Motor neuron (in vitro differentiated cells): ENCODE measurements at places on chromosomes 6 and 20.

DNA sequence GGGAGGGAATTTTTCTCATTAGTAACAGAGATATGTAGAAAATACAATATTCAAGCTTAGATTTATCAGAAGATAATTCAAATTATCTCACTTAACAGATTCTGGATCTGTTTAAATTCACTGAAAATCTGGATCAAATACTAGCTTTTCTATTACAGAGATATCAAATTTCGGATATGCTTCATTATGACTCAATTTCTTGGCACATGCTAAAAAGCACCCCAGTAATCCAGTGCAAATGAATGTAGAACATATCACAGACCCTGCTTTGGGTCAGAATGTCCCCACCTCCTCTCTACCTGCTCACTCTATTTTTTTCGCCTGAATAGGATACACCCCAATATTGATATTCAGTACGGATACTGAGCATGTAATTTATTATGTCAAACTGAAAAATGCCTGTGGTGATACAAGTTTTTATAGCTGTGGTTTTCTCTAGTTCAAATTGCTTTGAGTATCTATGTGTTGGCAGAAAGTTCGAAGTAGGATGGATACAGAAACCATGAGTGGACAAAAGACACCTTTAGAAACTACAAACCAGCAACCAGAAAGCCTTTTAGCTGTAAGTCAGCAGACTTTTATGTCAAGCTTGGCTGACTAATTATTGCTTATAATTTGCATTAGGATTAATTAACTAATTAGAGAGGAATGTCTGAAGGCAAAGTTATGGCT is 290.0 kb downstream of the TFAP2B start:
- no peak for ATAC-seq

DNA sequence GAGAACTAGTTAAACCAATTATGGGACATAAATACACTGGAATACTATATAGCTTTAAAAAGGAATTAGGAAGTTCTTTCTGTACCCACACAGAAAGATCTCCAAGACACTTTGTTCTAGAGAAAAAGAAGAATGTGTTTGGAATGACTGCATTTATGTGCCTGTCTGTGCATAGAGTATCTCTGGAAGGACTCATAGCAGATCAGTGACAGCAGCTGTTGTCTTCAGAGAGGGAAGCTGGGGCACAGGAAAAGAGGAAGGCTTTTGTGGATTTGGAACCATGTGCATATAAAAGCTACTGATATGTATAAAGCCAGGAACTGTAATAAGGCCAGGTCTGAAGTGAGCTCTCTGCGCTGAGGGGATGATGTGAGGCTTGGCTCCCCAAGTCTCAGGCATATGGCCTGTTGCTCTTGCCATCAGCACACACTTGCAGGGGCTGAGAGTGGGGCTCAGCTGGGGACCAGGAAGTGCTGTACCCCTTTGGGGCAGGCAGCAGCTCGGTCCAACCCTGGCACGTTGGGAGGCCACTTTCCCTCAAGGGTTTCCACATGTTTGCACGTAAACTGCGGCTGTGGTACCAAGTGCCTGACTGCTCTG is 31.8 kb upstream of the CCDC167 start:
- ATAC-seq: no peak

DNA sequence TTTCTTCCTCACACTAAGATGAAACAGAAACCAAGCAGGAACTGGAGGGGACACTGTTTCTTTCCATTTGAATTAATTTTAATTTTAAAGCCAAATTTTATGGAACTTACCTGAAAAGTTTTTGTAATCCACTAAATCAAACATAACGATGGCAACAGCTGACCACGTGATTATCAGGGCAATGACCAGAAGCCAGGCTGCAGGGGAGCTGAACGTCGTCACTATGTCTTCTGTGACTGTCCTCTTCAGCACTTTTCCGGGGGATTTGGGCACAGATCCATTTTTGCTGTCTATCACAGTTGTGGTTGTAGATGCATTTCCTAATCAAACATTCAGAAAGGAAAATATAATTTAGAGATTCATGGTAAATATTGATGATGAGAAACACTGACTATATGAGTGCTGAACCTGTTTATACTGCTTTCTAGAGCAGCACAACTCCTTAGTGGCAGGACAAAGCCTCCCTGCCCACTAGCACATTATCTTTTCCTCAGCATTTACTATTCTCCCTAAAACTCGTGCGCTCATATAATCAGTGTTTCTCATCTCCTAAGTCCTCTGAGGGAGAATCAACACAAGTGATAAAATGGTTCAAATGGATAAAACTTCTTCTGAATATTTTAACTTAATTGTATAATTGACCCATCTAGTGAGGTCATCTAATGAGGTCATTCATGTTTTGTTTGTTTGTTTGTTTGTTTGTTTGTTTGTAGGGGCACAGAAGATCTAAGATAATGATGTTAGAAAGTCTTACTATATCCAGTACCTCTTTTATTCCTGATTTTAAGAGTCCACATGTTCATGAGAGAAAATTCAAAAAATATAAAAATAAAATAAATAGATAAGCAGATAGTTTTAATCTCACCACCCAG is 65.7 kb downstream of the TRDN start:
- no peak for ATAC-seq

- ATAC-seq: no peak
These were observed 23.2 kb upstream of the TXNDC5 start for GRCh38 chr6:7933794-7934193.

- ATAC-seq: no peak
These were observed 49.3 kb downstream of the MCM8 start for GRCh38 chr20:5999783-6000182.

DNA sequence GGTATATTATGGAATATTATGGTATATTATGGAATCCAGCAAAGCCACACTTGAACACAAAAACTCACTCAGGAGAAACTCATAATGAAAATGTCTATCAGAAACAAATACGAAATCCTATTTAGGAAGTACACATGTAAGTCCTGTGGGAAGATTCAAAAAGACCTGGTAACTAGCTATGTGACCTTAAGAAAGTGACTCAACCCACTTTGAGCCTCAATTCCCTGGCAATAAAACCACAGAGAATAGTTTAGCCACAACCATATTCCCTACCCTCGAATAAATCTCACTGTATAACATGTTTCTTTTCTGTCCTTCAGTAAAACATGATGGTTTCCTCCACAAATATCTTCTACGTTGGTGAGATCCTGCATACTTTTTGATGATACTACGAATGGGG is 56.4 kb downstream of the ZMYND8 start:
- ATAC-seq: no peak

- no peak for ATAC-seq
These were observed 19.9 kb downstream of the TNXB start for GRCh38 chr6:32089082-32089828.

GRCh38 chr6:45640081-45640491 is 262.4 kb upstream of the SUPT3H start:
- ATAC-seq: no peak

DNA sequence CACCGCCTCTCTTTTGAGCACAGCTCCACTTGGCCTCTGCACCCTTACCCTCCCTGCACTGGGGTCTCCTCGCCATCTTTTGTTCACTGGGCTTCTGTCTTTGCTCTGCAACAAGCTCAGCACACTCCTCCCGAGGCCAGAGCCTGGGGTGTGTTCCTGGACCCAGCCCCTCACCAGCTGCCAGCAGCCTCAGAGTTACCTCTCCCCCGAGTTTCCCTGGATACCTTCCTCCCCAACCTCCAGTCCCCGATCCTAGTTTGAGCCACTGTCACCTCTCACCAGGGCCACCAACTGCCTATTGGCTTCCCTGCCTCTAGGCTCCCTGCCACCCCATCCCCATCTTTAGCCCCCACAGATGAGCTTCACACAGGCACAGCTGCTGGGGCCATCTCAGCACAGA is 12.3 kb downstream of the CYP21A2 start:
- no peak for ATAC-seq

DNA sequence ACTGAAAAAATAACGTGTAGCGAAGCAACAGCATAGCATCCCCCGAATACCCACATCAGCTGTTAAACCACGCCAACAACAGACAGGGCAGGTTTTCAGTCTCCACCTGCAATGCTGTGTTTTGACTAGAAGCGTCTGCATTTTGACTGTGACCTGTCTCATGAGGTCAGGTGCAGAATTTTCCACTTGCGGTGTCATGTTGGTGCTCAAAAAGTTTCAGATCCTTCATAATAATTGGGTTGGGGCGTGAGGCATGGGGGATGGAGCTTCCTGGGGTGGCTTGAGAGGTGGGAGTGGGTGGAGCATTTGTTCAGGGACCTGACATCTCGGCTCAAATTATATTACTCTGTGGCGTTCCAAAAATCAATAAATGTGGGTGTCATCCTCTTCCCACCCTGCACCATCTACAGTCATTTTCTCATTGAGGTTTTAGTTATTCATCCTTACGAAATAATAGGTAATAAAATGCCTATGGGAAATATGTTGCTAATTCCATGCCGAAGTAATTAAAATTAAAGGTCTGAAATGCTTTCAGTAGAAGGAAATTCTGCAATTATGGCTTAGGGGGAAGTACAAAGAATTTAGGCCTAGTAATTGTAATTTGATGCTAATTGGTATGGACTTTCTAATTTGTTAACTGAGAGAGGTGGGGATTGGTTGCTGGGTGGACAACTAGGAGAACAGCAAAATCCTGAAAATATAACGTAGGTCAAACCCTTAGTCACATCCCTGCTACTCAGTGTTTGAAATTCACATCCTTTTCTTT is 81.0 kb downstream of the TIAM2 start:
- ATAC-seq: no peak

DNA sequence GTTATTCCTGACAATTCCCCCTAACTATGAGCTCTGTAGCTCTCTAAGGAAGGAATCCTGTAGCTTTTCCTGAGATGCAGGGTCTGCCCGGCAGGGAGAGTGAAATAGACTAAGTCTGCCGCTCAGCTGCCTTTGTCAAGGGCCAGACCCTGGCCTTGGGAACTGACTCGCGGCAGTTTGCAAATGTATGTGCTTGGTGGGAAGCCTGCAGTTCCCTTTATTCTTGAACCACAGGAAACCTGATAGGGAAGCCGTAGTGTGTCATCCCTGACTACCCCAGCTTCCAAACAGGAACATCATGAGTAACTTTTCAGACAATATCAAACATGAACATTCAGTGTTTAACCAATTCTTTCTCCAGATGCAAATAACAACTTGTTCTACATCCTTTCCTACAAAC is 78.7 kb upstream of the IFNGR1 start:
- ATAC-seq: peak; percentile 47

DNA sequence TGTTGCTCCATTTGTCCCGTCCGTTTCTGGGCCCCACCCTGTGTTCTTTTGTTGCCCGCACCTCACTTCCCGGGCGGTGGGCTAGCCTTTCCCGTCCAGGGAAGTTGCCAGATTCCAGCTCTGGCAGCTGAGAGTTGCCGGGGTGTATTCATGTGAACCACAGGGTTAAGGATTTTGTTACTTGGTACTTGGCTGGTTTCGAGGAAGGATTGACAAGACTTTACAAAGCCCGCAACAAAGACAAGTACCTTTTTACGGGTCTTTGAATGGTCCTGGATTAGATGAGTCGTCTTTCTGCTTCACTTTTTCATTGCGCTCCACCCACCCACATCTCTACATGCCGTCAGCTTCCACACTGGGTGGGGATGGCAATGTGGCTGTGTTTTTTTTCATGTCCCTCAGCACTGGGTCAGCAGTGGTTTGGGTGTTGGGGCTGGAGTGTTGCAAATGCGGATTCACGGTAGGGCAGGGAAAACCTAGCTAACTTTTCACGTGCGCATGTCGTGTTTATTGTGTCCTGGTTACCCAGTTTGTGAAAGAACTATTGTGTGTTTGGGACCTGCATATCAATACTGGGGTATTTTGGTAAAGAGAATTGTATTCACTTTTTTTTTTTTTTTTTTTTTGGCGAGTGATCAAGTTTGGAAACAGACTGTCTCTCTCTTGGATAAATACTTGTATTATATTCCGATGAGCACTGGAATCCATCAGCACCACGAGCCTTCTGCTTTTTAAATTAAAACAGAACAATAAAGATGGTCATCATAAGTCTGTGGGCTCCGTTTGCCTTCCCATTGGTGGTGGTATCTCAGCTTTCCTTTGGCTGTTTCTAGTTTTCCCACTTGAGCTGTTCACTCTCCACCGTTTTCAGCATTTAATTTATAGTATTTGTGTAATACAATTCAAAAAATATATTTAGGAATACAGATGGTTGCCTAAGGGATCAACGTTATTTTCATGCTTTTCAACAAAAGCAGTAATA is 1.2 kb downstream of the DUSP22 start:
- no peak for ATAC-seq

DNA sequence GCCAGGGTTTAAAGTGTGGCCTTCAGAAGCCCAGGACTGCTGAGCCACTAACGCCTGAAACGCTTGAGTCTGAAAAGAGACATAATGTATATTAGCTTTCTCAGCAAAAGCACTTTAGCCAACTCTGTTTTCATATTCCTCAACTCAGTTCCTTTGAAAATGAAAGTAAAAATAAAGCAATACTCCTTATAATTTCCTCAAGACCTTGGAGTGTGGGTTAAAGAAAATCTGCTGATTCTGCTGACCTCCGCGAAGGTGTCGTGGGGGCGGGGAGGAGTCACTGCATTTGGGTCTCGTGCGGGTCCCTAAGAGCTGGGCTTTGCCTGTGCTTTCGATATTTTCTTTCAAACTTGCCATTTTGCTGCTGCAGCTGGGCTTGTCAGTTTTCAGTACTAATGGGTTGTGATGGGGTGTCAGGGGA is 142.2 kb upstream of the ARID1B start:
- no peak for ATAC-seq

DNA sequence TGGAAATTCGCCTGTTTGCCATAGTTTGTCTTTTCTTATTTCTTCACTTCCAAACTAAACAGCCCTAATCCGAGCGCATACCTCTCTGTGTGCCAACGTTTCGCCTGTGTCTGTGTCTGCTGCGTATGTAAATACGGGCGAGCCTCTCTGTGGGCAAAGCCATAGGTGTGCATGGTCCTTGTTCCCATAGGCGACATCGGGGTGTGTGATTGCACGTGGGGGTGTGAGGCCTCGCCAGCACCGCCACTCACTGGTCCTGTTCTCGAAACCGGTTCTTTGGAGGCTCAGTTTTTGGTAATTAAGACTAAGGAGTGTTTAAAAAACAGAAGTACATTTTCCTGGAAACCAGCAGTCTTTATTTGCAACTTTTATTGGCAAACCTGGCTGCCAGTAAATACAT is 6.0 kb upstream of the FOXC1 start:
- no peak for ATAC-seq

DNA sequence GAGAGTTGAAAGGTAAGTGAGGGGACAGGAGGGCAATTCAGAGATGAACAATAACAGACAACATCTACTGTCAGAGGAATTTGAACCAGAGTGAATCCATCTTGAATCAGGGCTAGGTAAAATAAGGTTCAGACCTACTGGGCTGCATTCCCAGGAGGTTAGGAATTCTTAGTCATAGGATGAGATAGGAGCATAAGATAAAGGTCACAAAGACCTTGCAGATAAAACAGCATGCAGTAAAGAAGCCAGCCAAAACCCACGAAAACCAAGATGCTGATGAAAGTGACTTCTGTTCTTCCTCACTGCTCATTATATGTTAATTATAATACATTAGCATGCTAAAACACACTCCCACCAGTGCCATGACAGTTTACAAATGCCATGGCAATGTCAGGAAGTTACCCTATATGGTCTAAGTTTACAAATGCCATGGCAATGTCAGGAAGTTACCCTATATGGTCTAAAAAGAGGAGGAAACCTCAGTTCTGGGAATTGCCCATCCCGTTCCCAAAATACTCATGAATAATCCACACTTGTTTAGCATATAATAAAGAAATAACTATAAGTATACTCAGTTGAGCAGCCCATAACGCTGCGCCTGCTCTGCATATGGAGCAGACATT is 248.5 kb downstream of the HAO1 start:
- ATAC-seq: peak; percentile 97

- ATAC-seq: peak; percentile 73
These were observed 43.5 kb upstream of the SLCO4A1 start for GRCh38 chr20:62598761-62599194.
